Cardiac septum (tissue), 1 donor: ENCODE measurements at places on chromosomes 7 and 10. TPM values are rescaled to one million over a fixed set of nuclear protein-coding genes. Genes with fewer than 3 reads are reported as not detected.

TMEM139 gene
- 6.9 TPM for total RNA-seq

- DNase-seq: no peak
Measured at GRCh38 chr10:79202188-79203013, 133.6 kb downstream of the ZMIZ1 start.

DNA sequence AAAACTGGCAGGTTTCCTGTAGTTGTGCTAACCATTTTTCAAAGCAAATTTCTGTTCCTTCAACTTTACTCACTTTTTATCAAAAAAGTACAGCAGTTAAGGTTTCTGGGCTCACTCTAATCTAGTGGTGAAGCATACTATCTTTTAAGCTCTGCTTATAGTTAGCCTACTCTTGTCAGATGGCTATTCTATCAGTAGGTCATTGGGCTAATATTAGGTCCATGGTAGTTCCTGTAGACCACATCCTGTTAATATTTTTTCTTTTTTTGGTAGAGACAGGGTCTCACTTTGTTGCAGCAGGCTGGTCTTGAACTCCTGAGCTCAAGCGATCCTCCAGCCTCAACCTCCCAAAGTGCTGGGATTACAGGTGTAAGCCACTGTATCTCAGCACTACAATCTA lies 27.9 kb upstream of the NRCAM start:
- no peak for DNase-seq

DNA sequence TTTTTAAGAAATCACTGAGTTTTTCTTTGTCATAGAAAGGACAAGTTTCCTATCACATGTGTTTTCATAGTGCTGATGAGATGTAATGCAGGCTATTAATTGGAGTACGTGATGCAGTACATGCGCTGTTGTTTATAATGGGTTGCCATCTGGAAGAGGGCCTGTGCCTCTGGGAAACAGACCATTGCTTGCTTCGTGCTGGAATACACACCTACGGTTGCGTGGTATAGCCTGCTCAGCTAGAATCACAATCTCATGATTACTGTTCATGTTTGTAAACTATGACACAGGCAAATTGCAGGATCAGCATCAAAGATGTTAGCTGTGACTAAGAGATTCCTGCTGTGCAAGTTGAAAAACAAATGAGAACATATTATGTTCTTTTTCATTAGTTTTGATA lies 107.2 kb upstream of the STEAP1B start:
- DNase-seq: no peak

ACTR3C gene
- total RNA-seq: 4.6 TPM

GRCh38 chr7:11747715-11748485 lies 84.1 kb downstream of the THSD7A start:
- DNase-seq: no peak

- DNase-seq: no peak
Measured at GRCh38 chr10:33134011-33134751, 176.2 kb upstream of the ITGB1 start.

- DNase-seq: no peak
Measured at GRCh38 chr7:155274633-155275355, 22.9 kb upstream of the INSIG1 start.

DNA sequence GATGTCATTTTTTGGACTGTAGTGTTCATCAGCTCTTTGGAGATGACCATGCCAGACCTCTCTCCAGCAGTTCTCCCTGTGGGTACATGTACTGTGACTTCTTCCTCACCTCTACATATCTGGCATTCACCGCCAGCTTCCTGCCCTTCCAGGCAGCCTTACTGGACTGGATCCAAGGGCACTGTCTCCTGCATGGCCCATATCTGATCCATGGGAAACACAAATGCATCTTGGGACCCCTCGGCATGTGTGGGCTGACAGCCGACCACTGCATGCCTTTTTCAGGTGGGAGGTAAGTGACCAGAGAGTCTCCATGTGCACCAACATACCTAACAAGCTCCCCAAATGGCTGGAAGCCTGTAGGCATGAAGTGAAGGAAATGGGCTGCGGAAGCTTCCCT lies 3.9 kb upstream of the BLVRA start:
- no peak for DNase-seq

AQP1 gene
- total RNA-seq: 155 TPM

PRSS2 gene
- total RNA-seq: not detected

DNA sequence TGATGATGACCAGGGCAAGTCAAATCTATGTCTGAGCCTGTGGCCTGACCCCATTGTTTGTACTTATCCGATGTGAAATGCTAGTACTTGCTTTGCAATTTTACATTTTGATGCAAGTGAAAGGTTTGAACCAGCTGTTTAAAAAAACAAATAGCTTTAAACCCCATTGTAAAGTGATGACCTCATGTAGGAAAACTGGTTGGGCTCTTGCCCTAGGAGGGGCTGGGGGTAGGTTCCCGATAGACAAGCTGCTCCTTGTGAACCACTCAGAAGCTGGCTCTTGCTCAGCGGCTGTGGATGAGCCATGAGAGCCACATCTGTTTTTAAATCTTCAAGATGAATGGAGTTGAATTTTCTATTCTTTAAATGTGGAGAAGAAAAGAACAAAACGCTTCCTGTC lies 185.3 kb downstream of the WDR11 start:
- no peak for DNase-seq

- no peak for DNase-seq
Measured at GRCh38 chr10:121267236-121268003, 330.8 kb downstream of the FGFR2 start.

DNA sequence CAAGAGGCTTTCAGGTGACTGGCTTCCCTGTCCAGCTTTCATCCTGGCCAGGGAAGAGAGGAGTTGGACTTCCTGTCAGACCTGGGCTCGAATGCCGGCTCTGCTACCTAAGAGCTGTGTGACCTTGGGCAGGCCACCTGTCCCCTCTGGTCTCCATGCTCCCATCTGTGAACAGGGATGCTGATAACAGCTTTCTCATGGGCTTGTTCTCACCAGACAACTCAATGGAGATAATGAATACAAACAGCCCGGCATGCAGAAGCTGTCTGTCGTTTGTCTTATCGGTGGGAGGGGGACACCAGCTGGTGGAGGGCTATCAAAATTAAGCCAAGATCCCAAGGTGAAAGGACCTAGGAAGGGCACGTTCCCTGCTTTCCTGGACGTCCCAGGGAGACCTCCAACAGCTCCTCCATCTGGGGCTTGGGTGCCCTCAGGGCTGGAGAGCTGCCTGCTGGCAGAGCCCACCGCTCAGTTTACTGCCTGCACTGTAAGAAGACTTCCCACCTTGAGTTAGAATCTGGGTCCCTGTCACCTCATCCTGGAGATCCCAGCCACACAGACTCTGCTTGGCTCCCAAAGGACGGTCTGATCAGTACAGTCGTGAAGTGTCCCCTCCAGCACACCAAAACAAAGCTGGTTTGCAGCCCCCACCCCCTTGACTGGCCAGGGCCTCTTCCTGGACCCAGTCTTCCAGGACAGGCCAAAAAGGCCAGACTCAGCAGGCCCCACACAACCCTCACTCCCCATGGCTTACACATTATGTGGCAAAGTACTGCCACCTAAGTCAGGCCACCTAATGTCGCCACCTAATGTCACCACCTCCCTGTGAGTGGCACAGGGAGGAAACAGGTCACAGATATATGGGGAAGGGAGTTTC lies 40.9 kb downstream of the PPIF start:
- peak; percentile 70 for DNase-seq
